ENCODE measurements at places on chromosomes 7 and 10. TPM values are rescaled to one million over a fixed set of nuclear protein-coding genes. Genes with fewer than 3 reads are reported as not detected.

HOXA5 gene
- polyA plus RNA-seq, result 1.8 TPM

PIP gene
- not detected for polyA plus RNA-seq

MRLN gene
- polyA plus RNA-seq, result not detected

CASTOR2 gene
- polyA plus RNA-seq, result 2.4 TPM

SPDYE5 gene
- polyA plus RNA-seq, result 0.20 TPM

MLXIPL gene
- 0.23 TPM for polyA plus RNA-seq

LIPF gene
- polyA plus RNA-seq, result not detected

CALML3 gene
- not detected for polyA plus RNA-seq

GRM3 gene
- polyA plus RNA-seq, result not detected

C10orf67 gene
- not detected for polyA plus RNA-seq

GPR85 gene
- 0.12 TPM for polyA plus RNA-seq

NCF1 gene
- 1,218 TPM for polyA plus RNA-seq

HMX2 gene
- polyA plus RNA-seq, result not detected

RBM20 gene
- not detected for polyA plus RNA-seq

OR6V1 gene
- polyA plus RNA-seq, result not detected

ZNRF2 gene
- 5.7 TPM for polyA plus RNA-seq

CCDC201 gene
- not detected for polyA plus RNA-seq

HTRA1 gene
- polyA plus RNA-seq, result 2.2 TPM

PYROXD2 gene
- 0.27 TPM for polyA plus RNA-seq

OR6B1 gene
- not detected for polyA plus RNA-seq

LRRC4 gene
- polyA plus RNA-seq, result 0.91 TPM

TRUB1 gene
- polyA plus RNA-seq, result 3.3 TPM

CYP2C9 gene
- polyA plus RNA-seq, result not detected

WIPF3 gene
- polyA plus RNA-seq, result not detected

CYP2C18 gene
- polyA plus RNA-seq, result not detected

CPN1 gene
- polyA plus RNA-seq, result not detected

GIMAP4 gene
- 269 TPM for polyA plus RNA-seq

KAZALD1 gene
- 0.15 TPM for polyA plus RNA-seq

SEMA3D gene
- not detected for polyA plus RNA-seq

HYAL4 gene
- polyA plus RNA-seq, result not detected

SFRP4 gene
- polyA plus RNA-seq, result not detected

PKD2L1 gene
- 1.5 TPM for polyA plus RNA-seq

C10orf105 gene
- polyA plus RNA-seq, result 0.18 TPM

TMEM236 gene
- not detected for polyA plus RNA-seq

SEMA3C gene
- polyA plus RNA-seq, result 14.1 TPM

C10orf62 gene
- not detected for polyA plus RNA-seq

CLCN1 gene
- polyA plus RNA-seq, result 0.14 TPM

ASB13 gene
- 13.3 TPM for polyA plus RNA-seq

EXOC6 gene
- 7.5 TPM for polyA plus RNA-seq

Data from CD14-positive monocyte (primary cell).